NCI-H1105 (cell line): ENCODE measurements at places on chromosomes 6 and 20.
A peak's percentile ranks its signal among the peaks of the same experiment; 100 is the strongest.

- no peak for DNase-seq
Observed at GRCh38 chr6:219641-220198, 72.6 kb upstream of the DUSP22 start.

GRCh38 chr20:44457016-44457415, 18.7 kb upstream of the TTPAL start:
- peak; percentile 67 for DNase-seq

GRCh38 chr6:10589429-10589727, 68.2 kb downstream of the GCNT2 start:
- no peak for DNase-seq

GRCh38 chr6:152117156-152118133, 310.0 kb downstream of the ESR1 start:
- no peak for DNase-seq

- DNase-seq = no peak
Observed at GRCh38 chr6:147852772-147853171, 344.3 kb downstream of the SAMD5 start.

DNA sequence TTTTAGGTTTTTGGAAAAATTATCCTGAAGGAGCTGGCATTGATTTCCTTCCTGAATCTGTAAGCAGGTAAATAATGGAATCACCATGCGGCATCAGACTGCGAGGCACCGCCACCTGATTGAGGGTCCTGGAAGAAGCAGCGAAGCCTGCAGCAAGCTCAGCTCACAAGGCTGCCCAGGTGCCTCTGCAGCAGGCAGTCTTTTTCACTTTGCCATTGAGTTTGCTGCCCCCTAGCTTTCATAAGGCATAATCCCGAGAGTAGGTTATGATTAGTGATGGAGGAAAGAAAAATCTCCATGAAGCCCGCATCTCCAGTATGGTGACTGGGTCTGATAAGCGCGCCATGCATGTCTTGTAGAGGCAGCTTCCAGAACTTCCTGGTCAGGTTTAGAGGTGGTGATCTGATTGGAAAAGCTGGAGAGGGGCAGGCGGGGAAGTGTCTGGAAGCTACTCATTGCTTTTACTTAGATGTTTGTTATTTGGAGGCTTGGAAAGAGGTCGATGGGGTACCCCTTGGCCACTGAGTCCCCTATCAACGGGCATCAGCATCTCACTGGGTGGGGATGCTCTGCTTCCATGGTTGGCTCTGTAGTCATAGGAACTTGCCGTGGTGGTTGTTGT, 26.7 kb downstream of the IYD start:
- peak; percentile 84 for DNase-seq

DNA sequence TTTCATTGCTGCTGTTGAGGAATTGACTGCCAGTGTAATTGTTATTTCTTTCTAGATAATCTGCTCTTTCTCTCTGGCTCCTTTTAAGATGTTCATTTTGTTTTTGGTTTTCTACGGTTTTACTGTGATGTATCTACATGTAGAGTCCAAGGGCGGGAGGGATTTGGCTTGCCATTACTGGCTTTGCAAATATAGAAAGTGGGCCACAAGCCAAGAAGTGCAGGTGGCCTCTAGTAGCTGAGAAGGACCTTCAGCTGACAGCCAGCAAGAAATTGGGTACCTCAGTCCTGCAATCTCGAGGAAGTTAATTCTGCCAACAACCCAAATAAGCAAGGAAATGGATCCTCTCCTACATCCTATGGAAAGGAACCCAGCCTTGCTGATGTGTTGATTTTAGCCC, 42.8 kb upstream of the GLP1R start:
- peak; percentile 92 for DNase-seq

- DNase-seq = peak; percentile 19
Observed at GRCh38 chr20:25057234-25058050, 497 bp downstream of the ACSS1 start.

DNA sequence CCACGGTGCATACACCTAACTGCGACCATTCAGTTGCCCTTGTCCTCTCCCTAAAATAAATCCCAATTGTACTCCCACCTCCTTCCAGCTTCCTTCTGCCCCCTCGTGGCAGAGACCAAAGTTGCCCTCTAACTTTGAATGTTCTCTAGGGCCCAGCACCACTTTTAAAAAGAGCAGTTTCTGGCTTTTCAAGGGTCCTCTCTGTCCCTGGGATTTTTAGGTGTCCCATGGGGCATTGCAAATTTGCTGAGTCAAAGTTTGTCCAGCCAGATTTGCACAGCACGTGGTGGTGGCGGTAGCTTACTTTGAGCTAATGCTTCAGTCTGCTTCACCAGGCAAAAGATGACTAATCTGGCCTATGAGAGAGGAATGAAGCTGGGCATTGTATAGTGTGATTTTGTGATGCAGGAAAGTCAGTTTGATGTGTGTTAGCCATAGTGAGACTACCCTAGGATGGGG, 100.2 kb downstream of the PERP start:
- peak; percentile 16 for DNase-seq

DNA sequence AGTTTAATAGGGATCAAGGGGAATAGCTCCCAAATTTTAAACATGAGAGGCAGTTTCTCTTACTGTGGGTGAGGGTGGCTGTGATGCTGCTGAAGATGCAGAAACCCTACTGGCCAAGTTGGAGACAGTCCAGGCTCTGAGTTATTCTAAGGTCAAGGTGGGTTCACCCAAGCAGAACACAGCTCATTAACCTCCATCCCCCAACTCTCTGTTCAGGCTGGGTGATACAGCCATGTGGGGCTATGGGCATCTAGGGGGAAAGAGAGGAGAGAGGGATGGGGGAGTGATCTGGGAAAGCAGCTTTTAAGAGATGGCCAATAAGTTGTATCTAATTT, 18.9 kb upstream of the TRAM2 start:
- DNase-seq = no peak

DNA sequence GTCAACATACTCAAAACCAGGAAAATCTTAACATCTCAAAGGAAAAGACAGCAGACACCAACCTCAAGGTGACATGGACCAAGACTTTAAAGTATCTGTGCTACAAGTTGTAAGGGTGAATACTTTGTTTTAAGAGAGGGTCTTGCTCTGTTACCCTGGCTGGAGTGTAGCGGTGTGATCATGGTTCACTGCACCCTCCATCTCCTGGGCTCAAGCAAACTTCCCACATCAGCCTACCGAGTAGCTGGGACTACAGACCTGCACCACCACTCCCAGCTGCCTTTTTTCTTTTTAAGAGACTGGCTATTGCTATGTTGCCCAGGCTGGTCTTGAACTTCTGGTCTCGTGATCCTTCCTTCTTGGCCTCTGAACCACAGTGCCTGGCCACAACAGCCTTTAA, 9.7 kb downstream of the AMD1 start:
- no peak for DNase-seq

- DNase-seq = no peak
Observed at GRCh38 chr6:118410001-118410400, 138.1 kb upstream of the PLN start.

DNA sequence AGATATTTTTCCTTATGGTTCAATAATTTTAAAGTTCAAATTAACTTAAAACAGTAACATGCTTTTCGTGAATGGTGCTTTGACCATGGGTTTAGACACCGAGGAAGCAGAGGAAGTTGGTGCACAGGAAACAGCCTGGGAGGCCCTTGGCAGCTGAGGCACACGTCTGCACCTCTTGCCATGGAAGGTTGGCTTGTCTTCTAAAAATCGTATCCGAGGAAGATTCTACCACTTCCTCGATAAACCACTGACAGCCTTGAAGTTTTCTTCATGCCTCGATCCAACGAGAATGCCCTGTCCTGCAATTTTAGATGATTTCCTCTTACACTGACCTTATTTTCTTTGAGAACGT, 12.2 kb downstream of the DLL1 start:
- no peak for DNase-seq

- no peak for DNase-seq
Observed at GRCh38 chr6:85494547-85495536, 45.0 kb downstream of the NT5E start.

DNA sequence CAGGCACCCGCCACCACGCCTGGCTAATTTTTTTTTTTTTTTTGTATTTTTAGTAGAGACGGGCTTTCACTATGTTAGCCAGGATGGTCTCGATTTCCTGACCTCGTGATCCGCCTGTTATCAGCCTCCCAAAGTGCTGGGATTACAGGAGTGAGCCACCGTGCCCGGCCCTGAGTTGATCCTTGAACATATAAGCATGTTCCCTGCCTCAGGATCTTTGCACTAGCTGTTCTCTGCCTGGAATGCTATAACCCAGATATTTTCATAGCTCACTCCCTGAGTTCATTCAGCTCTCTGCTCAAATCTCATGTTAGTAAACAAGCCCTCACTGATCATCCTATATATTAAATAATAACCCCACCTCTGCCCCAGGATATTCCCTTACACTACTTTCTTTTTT, 9.0 kb upstream of the DLK2 start:
- DNase-seq = no peak

GRCh38 chr20:24207803-24208300, 219.3 kb upstream of the GGTLC1 start:
- DNase-seq = no peak

GRCh38 chr6:107590378-107590777, 100.5 kb downstream of the SOBP start:
- no peak for DNase-seq

DNA sequence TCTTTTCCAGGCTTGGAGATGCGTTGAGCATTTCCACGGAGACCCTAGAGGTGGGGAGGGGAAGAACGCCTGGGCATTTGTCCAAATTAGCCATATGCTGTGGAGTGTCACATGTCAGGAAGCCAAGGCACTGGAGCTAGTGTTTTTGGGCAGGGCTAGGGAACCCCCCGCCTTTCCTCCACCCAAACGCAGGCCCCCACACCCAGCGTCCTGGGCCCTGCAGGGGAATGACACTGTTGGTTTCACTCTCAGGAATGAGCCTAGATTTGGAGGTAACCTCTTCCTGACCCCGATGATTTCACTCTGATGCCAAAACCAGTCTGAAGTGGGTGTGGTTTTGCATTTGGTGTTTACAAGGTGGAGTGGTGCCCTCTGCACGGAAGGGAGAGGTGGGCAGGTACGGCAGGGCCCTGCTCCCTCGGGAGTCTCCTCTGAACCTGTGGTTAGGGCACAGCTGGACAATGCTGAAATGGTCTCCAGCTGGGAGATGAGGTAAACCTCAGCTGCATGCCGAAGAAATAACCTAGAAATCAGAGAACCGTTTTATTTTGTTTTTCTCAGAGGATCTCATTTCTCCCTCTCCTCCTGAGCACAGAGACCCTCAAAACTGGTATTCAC, 29.5 kb downstream of the MTHFD1L start:
- peak; percentile 71 for DNase-seq

DNA sequence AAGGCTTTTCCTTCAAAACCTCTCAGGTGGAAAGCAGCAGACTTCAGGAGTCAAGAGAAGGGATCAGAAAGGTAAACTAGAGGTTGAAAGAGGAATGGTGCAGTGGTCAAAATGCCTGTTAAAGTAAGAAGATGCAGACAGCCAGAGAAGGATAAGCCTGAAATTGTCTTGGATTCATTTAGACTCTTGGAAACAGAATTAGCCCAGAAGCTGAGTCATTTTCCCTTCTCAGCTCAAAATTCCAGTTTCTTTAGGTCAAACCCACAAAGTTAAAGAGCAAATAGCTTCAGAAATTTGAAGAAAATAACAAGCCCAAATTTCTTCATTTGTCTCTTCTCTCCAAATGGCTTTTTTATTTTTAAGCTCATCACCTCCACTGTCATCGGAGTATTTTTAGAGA, 73.9 kb downstream of the DHX35 start:
- no peak for DNase-seq

- DNase-seq = no peak
Observed at GRCh38 chr20:47156301-47157137, 200.0 kb downstream of the ZMYND8 start.

DNA sequence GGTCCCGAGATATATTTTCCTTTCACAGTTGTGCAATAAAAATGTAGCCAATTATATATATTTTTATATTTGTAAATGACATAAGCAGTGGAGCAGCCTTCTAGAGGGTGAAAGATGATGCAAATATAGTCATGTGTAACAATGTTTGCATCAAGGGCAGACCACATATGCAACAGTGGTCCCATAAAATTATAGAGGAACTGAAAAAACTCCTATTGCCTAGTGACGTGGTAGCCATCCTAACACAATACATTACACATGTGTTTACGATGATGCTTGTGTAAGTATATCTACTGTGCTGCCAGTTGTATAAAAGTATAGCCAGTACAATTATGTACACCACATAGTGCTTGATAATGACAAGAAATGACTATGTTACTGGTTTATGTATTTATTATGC, 162.8 kb downstream of the ZFAND3 start:
- no peak for DNase-seq

GRCh38 chr6:16735014-16735413, 26.2 kb downstream of the ATXN1 start:
- no peak for DNase-seq

- no peak for DNase-seq
Observed at GRCh38 chr20:37853823-37854375, 49.0 kb upstream of the VSTM2L start.

- peak; percentile 85 for DNase-seq
Observed at GRCh38 chr6:157059781-157060180, 263.5 kb downstream of the TMEM242 start.

- DNase-seq = peak; percentile 54
Observed at GRCh38 chr6:24666097-24666640, 530 bp downstream of the TDP2 start.

DNA sequence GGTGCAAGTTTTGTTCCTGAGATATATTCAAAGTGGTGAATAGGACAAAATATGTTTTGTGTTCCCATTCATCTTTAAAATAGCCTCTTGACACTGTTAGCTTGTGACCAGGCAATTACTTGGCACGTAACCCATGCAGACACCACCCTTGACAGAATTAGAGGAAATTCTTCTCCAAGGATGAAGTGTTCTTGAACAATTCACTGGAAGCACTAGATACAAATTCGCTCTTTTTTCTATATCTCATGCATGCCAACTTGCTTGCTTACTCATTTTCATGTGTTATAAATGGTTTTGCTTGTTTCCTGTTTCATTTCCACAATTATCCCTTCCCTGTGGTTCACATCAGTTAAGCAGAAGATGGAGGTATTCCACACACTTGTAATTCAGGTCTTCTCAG, 105.2 kb upstream of the MAN1A1 start:
- DNase-seq = no peak

DNA sequence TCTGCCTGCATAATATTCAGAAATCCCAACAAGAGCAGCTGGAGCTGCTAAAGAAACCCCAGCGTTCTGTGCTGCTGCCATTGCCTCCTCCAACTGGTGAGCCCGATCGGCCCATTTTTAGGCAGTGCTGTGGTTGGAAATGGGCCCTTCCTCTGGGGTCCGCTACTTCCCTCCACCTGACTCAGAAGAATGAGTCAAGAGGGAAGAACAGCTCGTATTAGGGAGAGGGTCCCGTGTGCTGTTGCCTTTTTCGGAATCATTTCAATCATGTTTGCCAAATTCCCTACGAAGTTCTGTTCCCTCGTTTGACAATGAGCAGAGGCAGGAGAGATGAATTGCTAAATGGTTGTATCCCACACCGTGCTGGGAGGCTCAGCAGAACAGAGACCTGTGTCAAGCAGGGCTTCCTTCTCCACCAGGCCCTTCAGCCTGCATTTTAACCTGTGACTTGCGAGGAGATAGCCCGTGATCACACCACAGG, 38.4 kb downstream of the THBS2 start:
- no peak for DNase-seq

GRCh38 chr6:110448846-110449540, 27.4 kb downstream of the SLC22A16 start:
- no peak for DNase-seq
